ENCODE measurements at places on chromosomes 16 and 17.
A peak's percentile ranks its signal among the peaks of the same experiment; 100 is the strongest.

GRCh38 chr16:58970775-58971174, 236.7 kb upstream of the GOT2 start:
- no peak for DNase-seq

GRCh38 chr17:48442819-48443218, 12.8 kb upstream of the SKAP1 start:
- DNase-seq: no peak

DNA sequence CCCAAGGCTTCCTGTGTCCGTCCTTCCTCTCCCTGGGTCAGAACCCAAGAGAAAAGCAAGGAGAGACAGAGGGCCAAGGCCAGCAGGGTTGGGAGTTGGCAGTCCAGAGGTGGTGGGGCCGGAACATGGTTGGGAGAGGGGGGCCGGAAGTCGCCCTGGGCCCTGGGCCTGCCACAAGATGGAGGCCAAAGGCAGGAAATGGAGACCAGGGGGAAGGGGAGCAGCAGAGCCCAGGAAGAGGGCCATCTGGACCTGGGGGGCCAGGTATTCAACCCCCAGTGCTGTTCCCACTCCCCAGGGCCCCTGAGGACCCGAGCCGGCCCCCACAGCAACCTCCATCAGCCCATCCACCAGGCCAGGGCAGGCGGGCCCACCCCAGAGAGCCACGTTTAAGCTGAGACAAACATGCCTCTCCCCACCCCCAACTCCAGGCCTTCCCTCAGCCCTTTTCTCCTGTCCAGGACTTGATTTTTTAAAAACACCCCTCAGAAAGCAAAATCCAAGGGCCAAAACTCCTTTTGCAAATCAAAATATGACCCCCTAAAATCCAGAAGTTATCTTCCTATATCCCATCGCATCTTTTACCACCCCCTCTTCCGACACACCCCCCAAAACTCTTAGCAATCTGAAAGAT, 4.4 kb upstream of the BCL6B start:
- no peak for DNase-seq

DNA sequence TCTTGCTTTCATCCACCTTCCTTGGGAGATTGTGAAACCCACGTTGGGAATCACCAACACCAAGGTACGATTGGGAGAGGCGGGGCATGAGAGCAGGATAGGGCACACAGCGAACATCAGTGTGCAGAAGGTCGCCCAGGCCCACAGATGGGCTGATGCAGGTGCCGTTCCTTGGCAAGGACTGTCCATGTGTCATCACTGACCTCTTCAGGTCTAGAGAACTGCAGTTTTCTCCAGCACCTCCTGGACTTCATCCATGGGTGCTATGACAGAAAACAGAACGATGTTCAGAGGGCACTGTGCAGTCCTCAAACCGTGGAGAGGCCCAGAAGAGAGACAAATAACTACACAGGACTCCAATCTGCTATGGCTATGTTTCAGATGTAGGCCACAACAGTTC, 23.9 kb upstream of the TAT start:
- no peak for DNase-seq

DNA sequence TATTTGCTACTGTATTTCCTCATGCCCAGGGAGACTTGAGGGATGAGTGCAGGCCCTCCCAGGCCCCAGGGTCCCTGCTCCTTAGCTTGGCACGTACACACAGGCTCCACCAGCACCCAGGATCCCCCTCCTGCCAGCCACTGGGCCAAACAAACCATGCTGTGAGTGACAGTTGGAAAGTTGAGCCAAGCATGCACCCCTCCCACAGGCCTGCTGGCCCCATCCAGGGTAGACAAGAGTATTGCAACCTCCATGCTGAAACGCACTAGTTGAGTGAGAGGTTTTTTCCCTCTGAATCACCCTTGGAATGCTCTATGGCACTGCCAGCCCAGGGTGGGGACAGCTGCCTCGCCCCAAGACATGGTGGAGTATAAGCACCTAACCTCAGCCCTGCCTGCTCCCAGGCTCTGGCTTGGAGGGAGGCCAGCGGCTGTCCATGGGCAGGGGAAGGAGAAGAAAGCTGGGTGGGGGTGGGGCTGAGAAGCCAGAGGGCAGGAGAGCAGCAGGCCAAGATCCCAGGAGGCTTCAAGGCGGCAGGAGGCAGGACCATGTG, 49.6 kb downstream of the PITPNM3 start:
- DNase-seq: no peak

GRCh38 chr17:29190592-29191207, 10.5 kb upstream of the MYO18A start:
- DNase-seq: no peak

DNA sequence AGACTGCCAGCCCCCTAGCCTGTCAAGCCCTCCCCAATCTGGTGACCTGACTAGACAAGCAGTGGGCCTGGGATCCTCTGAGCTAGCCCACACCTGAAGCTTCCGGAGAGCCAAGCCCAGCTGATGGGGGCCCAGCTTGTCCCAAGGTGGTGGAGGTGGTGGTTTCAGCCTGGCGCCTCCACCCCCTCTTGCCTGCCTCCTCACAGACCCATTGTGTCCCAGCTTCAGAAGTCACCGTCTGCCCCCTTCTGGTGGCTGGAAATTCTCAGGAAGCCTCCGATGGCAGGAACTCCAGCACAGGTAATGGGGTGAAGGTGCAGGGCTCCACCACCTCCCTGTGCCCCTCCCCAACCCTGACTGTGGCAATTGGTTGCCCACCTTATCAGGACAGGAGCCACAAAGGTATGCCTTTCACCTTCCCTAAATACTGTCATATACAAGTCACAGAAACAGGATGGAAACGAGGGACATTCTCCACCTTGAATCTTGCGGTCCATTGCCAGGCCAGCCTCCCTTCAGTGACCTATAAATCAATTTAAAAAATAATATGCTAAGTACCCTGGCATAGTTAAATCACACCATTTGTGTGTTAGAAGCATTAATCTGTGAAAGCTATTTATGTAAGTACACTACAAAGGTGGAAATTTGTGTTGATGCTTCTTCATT, 66.0 kb upstream of the ZNF423 start:
- DNase-seq: peak; percentile 74

GRCh38 chr16:57970319-57970718, 609 bp downstream of the CNGB1 start:
- DNase-seq: no peak

- peak; percentile 44 for DNase-seq
Observed at GRCh38 chr17:56593086-56593645, 333 bp upstream of the NOG start.

- DNase-seq: no peak
Observed at GRCh38 chr16:86502856-86503748, 7.2 kb upstream of the FOXF1 start.

- DNase-seq: peak; percentile 14
Observed at GRCh38 chr17:61574542-61575351, 16.3 kb downstream of the NACA2 start.

DNA sequence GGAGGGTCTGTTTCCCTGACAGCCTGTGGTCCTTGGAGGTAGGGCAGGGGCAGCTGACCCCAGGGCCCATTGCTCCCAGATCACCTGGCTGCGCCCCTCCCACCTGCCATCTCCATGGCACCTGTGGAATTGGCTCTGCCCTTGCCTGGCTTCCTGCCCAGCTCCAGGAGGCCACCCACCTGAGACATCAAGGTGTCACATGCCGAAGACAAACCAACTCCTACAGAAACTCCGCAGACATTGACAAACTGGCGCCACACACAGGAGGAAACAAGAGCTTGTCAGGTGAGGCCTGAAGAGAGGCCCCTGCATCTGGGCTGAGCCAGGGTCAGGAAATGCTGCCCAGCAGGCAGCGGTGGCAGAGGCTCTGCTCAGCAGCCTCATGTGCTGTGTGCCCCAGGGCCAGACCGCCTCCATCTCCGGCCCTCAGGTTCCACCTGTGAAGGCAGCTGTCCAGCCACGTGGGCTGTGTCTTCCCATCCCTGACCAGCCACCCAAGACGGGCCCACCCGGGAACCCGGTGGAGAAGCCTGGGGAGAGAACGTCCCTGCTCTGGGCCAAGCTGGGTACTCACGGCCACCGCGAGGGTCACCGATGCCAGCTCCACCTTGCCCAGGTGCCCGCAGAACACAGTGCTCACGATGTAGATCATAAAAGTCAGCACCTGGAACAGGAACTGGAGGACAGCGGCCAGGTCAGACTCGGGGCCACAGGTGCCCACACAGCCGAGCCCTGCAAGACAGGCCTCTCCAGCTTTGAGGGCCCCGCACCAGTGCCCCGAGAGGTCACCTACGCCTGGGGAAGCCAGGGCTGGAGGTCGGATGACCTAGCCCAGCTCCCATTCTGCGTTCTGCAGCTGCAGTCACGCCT, 1.6 kb downstream of the SLC47A2 start:
- no peak for DNase-seq

DNA sequence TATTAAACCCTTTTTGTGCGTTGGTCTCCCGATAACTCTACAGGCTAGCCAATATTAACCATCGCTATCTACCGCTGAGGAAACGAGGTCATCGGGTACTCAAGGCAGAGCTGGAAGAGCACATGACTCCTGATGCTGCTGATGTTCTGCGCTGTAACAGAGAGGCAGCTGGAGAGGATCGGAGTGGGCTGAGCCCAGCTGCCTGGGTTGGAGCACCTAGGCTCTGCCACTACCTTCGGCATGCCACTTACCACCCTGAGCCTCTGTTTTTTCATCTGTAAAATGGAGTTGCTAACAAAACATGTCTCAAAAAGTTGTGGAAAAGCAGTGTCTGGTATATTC, 432 bp upstream of the SLC46A1 start:
- DNase-seq: no peak

DNA sequence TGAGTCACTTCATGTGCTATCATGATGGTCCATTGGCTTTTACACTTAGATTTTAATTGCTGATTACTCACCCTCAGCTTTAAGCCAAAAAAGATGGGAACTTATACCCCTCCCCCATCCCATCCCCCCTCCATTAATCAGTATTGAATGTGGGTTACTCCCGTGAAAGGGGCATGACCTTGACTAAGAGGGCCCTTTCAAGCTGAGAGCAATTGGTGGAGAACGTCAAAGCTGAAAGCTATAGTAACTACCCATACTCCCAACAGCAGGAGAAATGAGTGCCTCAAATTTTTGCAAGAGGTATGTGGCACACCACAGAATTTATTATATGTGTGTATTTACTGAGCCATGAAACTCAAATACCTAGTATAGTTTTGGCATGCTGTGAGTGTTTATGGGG, 99.7 kb upstream of the CDH8 start:
- DNase-seq: no peak

DNA sequence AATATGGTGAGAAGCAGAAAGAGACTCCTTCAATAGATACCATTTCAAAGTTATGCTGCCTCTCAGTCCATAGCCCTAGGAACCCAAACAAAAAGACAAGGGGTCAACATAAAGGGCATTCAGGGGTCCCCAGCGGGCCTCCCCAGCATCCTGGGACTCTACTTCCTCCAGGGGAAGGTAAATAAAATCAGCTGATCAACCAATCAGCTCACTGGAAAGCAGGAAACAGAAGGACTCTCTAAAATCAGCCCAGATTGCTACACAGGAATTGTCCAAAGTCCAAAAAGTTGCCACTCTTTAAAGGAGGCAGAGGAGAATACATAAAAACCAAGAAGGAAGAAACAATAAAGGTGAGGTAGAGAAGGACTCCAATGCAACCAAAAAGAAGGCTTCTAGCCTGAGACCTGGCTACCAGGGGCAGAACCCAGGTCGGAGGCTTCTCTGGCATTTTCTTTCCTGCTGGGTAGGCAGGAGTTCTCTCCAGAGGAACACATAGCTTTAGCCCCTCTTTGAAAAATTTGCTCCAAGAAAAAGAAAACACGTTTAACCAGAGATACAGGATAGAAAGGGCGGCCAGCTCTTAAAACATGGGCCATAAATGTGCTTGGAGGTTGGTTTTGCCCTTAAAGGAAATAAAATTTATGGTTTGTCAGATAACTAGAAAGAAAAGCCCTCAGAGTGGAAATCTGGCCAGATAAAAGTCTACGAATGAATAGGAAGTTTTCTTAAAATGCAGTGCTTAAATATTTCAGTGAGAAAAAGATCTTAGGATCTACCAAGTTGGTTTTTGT, 404.6 kb downstream of the SOX9 start:
- DNase-seq: no peak

GRCh38 chr17:6334386-6334785, 100.5 kb downstream of the AIPL1 start:
- no peak for DNase-seq

GRCh38 chr17:37489197-37490001, at the start of gene DUSP14:
Gene DUSP14 (plus strand): TSS chr17:37489891. CDS start chr17:37512273, 22,382 bp downstream.
- DNase-seq: peak; percentile 70

Data from neural crest cell (in vitro differentiated cells).